Sigmoid colon (tissue), 7 donors: ENCODE measurements at places on chromosomes 1 and 21. TPM values are rescaled to one million over a fixed set of nuclear protein-coding genes. Genes with fewer than 3 reads are reported as not detected.
A peak's percentile ranks its signal among the peaks of the same experiment; 100 is the strongest.

C1QA gene
- total RNA-seq: 238 TPM

DMBX1 gene
- not detected for total RNA-seq

TUFT1 gene
- 8.0 TPM for total RNA-seq

PRDM16 gene
- total RNA-seq: 1.1 TPM

LCE3D gene
- not detected for total RNA-seq

PRDM2 gene
- total RNA-seq: 35.3 TPM

TRIM58 gene
- 2.1 TPM for total RNA-seq

MNDA gene
- total RNA-seq: 4.5 TPM

RHCE gene
- not detected for total RNA-seq

NCAM2 gene
- 8.2 TPM for total RNA-seq

DNA sequence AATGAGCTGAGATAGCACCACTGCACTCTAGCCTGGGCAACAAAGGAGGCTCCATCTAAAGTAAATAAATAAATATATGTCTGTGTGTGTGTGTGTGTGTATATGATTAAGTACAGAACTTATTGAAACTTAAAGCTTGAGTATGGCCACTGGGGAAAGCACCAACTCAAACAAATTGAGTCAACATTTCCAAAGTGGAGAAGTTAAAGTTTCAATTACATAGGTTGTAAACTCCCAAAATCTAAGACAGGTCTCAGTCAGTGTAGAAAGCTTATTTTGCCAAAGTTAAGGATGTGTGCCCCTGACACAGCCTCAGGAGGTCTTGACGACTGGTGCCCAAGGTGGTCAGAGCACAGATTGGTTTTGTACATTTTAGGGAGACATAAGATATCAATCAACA, 458.9 kb upstream of the RGS18 start:
- no peaks in the 10 kb centered on the region for H3K27me3 ChIP-seq
- no peak overlapping the region for H3K4me3 ChIP-seq
- DNase-seq: no peak
- no peak overlapping the region for H3K27ac ChIP-seq
- H3K4me1 ChIP-seq: no peaks in the 10 kb centered on the region

- H3K27me3 ChIP-seq: no peaks in the 10 kb centered on the region
- H3K36me3 ChIP-seq: no peaks in the 10 kb centered on the region
- no peaks in the 10 kb centered on the region for H3K4me1 ChIP-seq
- DNase-seq: no peak
- no peak overlapping the region for H3K27ac ChIP-seq
- H3K4me3 ChIP-seq: no peak overlapping the region
Observed at GRCh38 chr1:232038706-232039677, 412.4 kb downstream of the DISC1 start.

- H3K36me3 ChIP-seq: no peaks in the 10 kb centered on the region
- no peak overlapping the region for H3K27ac ChIP-seq
- H3K4me3 ChIP-seq: no peak overlapping the region
- no peak for DNase-seq
Observed at GRCh38 chr1:159943908-159944622, 1.3 kb downstream of the IGSF9 start.

GRCh38 chr1:1157426-1157913, 16.2 kb upstream of the TTLL10 start:
- peak; percentile 96 for DNase-seq
- no peaks in the 10 kb centered on the region for H3K36me3 ChIP-seq
- peak overlapping the region; percentile 76 for H3K4me3 ChIP-seq
- peak overlapping the region; percentile 95 for H3K27ac ChIP-seq
- no peaks in the 10 kb centered on the region for H3K27me3 ChIP-seq

DNA sequence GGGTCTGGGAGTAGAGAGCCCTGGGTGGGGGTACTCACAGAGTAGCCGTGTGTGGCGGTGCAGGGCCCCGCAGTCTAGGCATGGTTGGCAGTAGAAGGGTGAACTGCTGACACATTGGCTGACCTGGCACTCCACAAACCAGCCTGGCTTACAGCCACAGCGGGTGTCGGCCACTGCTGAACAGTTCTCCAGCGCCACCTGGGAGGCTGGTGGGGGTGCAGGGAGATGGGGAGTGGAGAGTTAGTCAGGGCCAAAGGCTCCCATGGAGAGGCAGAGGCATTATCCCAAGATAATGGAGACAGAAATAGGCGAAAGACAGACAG, 1.5 kb downstream of the TNFRSF25 start:
- peaks cover 10% of the 10 kb centered on the region for H3K4me1 ChIP-seq
- peaks cover 7% of the 10 kb centered on the region for H3K36me3 ChIP-seq
- no peak overlapping the region for H3K4me3 ChIP-seq
- no peak overlapping the region for H3K27ac ChIP-seq
- H3K27me3 ChIP-seq: peaks cover 18% of the 10 kb centered on the region
- DNase-seq: no peak

- DNase-seq: no peak
- no peaks in the 10 kb centered on the region for H3K4me1 ChIP-seq
- no peaks in the 10 kb centered on the region for H3K27me3 ChIP-seq
- no peak overlapping the region for H3K27ac ChIP-seq
- no peak overlapping the region for H3K4me3 ChIP-seq
Observed at GRCh38 chr1:198535631-198536030, 4.8 kb downstream of the ATP6V1G3 start.

DNA sequence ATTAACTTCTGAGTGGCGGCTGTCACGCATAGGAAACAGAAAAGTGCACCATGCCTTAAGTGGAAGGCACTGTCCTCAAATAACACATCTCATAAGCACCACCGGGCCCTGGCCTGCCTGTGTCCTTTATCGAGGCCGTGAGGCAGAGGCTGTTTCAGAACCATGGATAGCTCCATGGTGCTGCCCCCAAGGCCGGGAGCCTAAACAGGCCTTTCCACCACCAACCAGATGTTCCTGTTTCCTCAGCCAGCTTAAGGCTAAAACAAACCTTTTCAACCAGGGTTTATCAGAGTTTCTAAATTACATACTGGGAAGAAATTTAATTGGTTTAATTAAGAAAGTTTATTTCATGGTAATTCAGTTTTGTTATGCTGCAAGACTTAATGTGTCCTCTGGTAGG, 114.4 kb downstream of the DMRTA2 start:
- no peak for DNase-seq
- H3K4me1 ChIP-seq: no peaks in the 10 kb centered on the region
- H3K36me3 ChIP-seq: no peaks in the 10 kb centered on the region
- H3K4me3 ChIP-seq: no peak overlapping the region

DNA sequence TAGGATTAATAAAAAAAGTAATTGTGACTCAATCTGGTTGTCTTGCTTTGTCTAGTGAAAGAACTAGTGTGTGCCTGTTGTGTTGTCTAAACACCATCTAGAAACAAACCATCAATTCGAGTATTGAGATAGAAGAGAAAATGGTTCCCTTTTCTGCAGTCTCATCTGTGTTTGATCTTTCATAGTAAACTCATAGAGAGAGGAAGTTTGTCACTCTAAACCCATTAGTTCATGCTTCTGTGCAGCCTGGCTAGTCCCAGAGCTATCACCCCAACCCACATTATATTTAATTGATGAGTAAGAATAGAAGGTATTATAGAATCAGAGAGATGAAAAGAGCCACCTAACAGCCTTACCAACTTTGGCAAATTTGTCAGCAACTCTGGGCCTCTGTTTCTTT, 99.5 kb downstream of the TGFB2 start:
- no peaks in the 10 kb centered on the region for H3K36me3 ChIP-seq
- no peak for DNase-seq
- no peak overlapping the region for H3K27ac ChIP-seq
- no peaks in the 10 kb centered on the region for H3K27me3 ChIP-seq
- H3K4me3 ChIP-seq: no peak overlapping the region
- peaks cover 4% of the 10 kb centered on the region for H3K4me1 ChIP-seq

- H3K4me3 ChIP-seq: no peak overlapping the region
- H3K4me1 ChIP-seq: no peaks in the 10 kb centered on the region
- peaks cover 54% of the 10 kb centered on the region for H3K27me3 ChIP-seq
- DNase-seq: no peak
- no peaks in the 10 kb centered on the region for H3K36me3 ChIP-seq
Observed at GRCh38 chr1:36573445-36573844, 90.7 kb upstream of the CSF3R start.

DNA sequence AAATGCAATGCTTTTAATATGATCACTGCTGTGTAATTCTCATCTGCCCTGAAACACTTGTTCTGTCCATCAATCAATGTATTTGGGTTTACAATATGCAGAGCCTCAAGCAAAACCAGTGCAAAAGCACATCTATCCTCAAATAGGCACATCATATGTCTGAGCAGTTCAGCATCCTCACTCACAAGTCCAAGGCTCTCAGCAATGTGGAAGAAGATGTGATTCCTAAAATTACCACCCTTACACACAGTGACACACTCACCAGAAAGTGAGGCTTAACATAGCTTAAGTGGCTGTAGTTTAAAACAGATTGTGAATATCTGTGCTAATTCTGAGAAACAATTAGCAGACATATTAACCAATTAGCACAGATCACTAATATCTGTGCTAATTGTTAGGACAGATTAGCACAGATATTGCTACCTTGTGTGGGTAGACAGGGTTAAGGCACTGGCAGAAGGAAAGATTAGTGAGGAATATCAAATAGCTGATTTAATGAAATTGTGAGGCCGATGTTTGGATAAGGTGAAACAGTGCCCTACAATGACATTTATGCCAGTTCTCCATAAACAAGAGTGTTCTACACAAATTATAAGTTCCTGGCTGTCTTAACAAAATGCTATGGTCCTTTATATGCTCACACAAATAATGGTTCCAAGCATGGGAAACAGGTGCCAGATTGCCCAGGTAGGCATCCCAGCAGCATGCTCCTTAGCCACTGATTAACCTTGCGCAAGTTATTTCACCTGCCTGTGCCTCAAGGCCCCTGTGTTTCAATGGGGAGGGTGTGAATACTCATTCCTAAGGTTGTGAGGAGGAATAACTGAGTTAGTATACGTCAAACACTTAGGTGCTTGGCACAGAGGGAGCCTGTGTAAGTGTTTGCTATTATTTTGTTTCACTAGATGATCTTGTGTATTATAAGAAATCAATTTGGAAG, 41.7 kb downstream of the MRPL39 start:
- no peak overlapping the region for H3K4me3 ChIP-seq
- peaks cover 10% of the 10 kb centered on the region for H3K4me1 ChIP-seq
- no peak overlapping the region for H3K27ac ChIP-seq
- no peaks in the 10 kb centered on the region for H3K36me3 ChIP-seq

DNA sequence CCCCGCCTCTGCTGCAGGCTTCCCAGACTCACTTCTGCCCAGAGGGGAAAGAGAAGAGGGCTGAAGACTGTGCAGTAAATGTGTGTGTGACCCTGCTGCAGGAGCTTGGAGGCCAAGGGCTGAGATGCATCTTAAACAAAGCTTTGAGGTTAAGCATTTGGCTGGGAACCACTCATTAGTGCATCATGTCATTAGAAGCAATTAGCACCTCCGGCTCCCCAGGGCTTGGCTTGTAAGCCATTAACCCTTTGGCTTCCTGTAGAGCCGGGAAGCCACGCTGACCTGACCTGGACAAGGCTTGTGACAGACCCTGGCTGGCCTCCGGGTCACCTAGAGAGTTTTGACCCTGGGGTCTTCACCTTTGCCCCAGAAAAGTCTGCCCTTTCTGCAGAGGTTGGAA, 77.0 kb downstream of the CSMD2 start:
- no peak overlapping the region for H3K27ac ChIP-seq
- no peak for DNase-seq
- H3K4me3 ChIP-seq: no peak overlapping the region
- no peaks in the 10 kb centered on the region for H3K4me1 ChIP-seq

GRCh38 chr1:113980110-113980509, 836 bp downstream of the OLFML3 start:
- peak overlapping the region; percentile 50 for H3K4me3 ChIP-seq
- peak; percentile 91 for DNase-seq
- H3K4me1 ChIP-seq: peaks cover 88% of the 10 kb centered on the region
- H3K36me3 ChIP-seq: no peaks in the 10 kb centered on the region
- H3K27me3 ChIP-seq: no peaks in the 10 kb centered on the region

DNA sequence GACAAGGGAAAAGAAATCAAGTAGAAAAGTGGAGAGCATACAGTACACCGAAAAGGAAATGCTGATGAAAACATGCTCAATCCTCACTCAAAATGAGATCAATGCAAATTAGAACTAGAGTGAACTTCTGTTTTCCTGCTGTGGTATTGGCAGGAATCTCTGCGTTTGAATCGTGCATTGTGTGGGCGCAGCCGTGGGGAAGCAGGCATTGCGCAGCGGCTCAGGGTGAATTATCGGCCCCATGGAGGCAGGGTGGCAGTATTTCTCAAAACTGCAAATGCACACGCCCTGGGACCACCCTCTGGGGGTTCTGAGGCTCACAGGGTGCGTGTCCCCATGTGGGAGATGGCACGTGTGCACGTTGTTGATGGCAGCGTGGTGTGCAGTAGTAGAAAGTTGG, 140.6 kb downstream of the PEX14 start:
- H3K4me1 ChIP-seq: no peaks in the 10 kb centered on the region
- H3K4me3 ChIP-seq: no peak overlapping the region
- H3K36me3 ChIP-seq: no peaks in the 10 kb centered on the region
- DNase-seq: peak; percentile 38
- H3K27ac ChIP-seq: no peak overlapping the region
- no peaks in the 10 kb centered on the region for H3K27me3 ChIP-seq

DNA sequence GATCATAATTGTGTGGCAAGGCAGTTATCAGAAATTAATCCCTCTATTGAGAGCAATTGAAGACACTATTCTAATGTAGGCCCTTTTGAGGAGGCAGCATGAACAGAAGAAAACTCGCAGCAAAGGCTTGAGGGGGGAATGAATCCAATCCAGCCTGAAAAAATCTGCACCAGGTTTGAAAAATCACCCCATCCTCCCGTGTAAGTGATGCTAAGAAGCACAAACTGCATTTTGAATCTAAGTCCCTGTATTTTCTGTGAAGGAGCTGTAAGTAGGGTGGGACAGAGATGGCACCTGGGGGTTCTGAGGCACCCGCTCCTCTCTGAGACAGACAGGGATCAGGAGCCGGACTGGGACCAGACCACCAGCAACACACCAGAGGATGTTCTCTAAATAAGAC, at the start of gene CRB1:
TSS of gene CRB1 (plus strand) at position 241 of the 400 bp plus-strand sequence. CDS start 161 bp downstream, outside the sequence.
- no peak within 1 kb of the TSS for H3K27ac ChIP-seq
- no peak for DNase-seq
- no peaks in the 10 kb centered on the region for H3K27me3 ChIP-seq
- H3K36me3 ChIP-seq: no peaks in the 10 kb centered on the region

DNA sequence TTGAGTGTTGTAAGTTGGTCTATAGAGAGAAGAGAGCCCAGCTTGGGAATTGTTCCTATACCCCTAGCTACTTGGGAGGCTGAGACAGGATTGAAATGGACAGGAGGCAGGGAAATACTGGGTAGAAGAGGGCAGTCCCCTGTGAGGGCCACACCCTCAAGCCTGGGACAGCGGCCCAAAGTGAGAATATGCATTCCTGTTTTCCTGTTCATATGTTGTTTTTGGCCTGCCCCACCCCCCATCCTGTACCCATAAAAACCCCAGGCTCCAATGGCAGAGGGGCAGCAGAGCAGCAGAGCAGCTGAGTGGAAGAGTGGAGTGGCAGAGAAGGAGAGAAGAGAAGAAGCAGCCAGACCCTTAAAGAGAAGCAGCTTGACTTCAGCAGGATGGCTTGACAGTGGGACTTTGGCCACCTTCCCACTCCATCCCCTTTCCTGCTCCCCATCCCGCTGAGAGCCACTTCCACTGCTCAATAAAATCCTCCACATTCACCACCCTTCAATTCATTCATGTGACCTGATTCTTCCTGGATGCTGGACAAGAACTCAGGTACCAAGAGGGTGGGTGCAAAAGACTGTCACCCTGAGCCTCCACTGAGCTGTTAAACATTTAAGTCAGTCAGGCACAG, 70.6 kb upstream of the PUM1 start:
- H3K4me3 ChIP-seq: no peak overlapping the region
- H3K36me3 ChIP-seq: no peaks in the 10 kb centered on the region
- DNase-seq: no peak
